ENCODE measurements at places on chromosomes 6 and 20. TPM values are rescaled to one million over a fixed set of nuclear protein-coding genes. Genes with fewer than 3 reads are reported as not detected.

The KCNK16 gene
- not detected for total RNA-seq

The MCM8 gene
- 9.4 TPM for total RNA-seq

DNA sequence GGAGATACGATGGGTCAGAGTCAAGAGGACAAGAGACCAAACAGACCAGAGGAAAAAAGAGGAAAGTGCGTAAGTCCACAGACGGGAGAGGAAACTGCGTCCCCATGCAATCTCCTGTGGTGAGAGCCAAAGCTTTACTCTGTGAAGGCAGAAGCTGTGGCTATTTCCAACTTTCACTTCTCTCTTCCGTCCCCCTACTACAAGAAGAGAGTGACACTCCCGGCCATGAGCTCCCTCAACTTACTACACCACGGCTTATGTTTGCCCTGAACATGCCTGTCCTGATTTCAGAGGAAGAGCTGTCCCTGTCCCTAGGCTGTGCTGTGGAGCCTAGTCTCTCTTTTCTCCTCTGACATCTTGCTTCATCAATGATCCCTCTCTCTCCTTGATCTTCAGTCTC is 11.5 kb upstream of the SSR1 start:
- no peaks in the 10 kb centered on the region for H3K4me1 ChIP-seq
- H3K4me3 ChIP-seq: no peak overlapping the region
- H3K36me3 ChIP-seq: no peaks in the 10 kb centered on the region
- no peak overlapping the region for H3K27ac ChIP-seq
- H3K27me3 ChIP-seq: no peaks in the 10 kb centered on the region

DNA sequence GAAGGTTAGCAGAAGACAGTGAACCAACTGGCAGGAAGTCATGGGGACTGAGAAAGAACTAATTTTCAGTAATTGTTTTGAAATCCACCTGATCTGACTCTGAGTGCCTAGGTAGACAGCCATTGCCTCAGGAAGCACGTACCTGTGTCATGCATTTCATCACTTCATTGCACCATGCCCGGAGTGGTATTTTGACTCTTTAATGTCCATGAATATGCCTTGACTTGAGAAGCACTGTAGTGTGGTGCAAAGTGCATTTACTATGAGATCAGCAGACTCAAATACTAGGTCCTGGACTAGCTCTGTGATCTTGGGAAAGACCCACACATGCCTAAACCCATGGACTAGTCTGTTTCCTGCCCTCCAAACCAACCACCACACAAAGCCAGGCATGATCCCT is 370.9 kb upstream of the MARCKS start:
- no peak for DNase-seq
- H3K27ac ChIP-seq: no peak overlapping the region
- peaks cover 3% of the 10 kb centered on the region for H3K27me3 ChIP-seq
- no peak overlapping the region for H3K4me3 ChIP-seq
- H3K36me3 ChIP-seq: no peaks in the 10 kb centered on the region

DNA sequence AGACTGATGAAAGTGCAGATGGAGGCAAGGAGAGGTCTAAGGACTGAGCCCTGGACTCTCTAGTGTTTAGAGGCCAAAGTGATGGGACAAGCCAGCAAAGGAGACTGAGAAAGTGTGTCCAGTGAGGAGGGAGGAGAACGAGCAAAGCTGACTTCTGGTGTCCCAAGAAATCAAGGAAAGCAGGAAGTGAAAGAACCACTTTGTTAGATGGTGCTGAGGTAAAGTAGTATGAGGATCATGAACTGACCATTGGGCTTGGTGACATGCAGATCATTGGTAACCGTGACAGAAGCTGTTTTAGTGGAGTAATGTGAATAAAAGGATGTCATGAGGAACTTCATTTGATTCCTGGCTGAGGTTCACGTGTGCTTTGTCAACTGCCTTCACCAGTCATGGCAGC is 108.4 kb downstream of the SLX4IP start:
- H3K36me3 ChIP-seq: no peaks in the 10 kb centered on the region
- no peak overlapping the region for H3K27ac ChIP-seq
- H3K27me3 ChIP-seq: no peaks in the 10 kb centered on the region
- DNase-seq: no peak

DNA sequence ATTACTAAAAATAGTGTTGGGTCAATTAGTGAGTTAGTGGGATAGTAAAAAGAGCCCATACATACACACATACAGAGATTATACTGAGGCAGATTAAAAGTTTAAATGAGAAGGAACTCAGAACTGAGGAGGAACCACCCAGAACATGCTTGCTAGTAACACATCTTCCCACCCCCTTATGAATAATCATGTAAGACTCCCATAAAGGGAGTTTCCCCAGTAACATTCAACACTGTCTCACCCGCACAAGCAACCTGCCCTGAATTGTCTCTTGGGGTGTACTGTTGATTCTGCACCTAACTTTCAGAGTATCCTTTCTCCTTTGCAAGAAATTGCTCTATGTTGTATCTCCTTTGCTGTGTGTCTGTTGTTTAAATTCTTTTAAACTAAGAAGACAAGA is 11.1 kb upstream of the HLA-DQB2 start:
- H3K36me3 ChIP-seq: no peaks in the 10 kb centered on the region
- no peaks in the 10 kb centered on the region for H3K4me1 ChIP-seq
- no peak overlapping the region for H3K4me3 ChIP-seq
